IMR-90 (cell line): ENCODE measurements at places on chromosomes 2 and 18. TPM values are rescaled to one million over a fixed set of nuclear protein-coding genes. Genes with fewer than 3 reads are reported as not detected.

Gene PCARE
- not detected in 2 replicates for total RNA-seq

Gene GULP1
- total RNA-seq = 40.1 and 54.4 TPM in 2 replicates

Gene UGT1A3
- not detected in 2 replicates for total RNA-seq

Gene OTX1
- total RNA-seq = not detected in 2 replicates

Gene FBLN7
- total RNA-seq = under 0.01 and 0.18 TPM in 2 replicates

Gene MARCO
- not detected in 2 replicates for total RNA-seq

Gene TRIM43
- not detected in 2 replicates for total RNA-seq

GRCh38 chr2:238380785-238381184 is 45.9 kb upstream of the ASB1 start:
- peak; percentile 74 for DNase-seq

- DNase-seq = peak; percentile 54
Measured at GRCh38 chr2:156464106-156464505, 27.9 kb downstream of the GPD2 start.

DNA sequence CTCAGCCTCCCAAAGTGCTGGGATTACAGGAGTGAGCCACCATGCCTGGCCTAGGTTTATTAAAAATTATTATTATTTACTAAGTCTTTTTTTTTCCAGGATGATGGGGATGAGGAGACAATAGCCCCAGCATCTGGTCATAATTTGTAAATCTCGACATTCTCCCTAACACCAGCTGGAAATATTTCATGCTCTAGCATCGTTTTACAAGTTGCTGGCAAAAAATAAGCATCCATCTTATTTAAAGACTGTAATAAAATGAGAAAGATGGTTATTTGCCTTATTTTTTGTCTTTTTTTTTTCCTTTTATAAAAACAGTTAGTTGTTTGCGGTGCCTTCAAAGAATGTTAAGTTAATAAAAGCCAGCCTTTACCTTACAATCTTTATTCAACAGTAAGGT is 56.7 kb downstream of the SF3B1 start:
- no peak for DNase-seq

DNA sequence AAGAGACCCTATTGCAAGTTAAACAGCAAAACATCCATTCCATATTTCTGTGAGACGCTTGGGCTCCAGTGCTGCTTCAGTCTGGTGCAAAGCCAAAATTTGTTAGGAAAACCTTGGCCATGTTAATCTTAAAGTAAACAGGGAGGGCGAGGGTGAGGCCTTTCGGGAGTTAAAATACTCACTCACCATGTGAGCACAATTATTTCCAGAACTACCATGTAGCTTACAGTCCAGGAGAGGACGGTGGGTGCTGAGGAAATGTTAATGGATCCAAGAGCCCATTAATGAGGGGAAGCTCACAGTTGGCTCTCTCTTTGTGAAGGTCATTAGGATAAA is 286.4 kb downstream of the SLC8A1 start:
- DNase-seq = peak; percentile 11

- no peak for DNase-seq
Measured at GRCh38 chr2:70161069-70161534, 29.7 kb downstream of the C2orf42 start.

DNA sequence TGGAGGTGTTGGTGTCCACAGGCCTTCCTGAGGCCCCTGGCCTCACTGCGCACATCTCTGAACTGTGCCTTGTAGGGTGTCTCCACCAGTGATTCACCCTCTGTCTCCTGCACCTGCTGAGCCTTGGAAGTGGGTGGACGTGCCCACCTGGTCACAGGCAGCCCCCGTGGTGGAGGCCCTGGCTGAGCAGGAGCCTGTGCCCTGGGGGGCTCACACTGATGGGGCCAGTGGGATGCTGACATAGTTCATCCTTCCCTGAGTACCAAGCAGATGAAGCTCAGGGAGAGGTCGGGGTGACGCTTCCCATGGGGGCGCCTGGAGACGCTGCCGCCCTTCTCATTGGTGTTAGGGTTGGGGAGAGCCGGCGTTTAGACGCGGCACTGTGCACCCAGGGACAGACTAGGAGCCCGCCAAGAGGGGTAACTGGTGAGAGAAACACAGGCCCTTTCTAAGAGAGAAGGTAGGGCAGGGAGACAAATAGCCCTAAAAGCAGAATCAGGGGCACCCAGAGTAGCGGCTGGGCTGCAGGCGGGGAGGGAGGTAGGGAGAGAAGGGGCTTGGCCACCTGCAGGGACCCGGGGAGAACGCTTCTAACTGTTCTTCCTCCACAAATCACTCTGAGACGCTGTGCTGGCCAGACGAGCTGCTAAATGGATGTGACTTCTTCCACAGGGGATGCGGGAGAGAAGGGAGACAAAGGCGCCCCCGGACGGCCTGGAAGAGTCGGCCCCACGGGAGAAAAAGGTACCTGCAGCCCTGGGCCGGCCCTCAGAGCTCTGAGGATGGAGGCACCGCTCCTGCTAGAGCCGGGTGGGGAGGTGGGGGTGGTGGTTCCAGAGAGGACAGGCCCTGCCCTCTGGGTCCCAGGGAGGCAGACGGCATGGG is 18.0 kb downstream of the COLEC11 start:
- DNase-seq = no peak

DNA sequence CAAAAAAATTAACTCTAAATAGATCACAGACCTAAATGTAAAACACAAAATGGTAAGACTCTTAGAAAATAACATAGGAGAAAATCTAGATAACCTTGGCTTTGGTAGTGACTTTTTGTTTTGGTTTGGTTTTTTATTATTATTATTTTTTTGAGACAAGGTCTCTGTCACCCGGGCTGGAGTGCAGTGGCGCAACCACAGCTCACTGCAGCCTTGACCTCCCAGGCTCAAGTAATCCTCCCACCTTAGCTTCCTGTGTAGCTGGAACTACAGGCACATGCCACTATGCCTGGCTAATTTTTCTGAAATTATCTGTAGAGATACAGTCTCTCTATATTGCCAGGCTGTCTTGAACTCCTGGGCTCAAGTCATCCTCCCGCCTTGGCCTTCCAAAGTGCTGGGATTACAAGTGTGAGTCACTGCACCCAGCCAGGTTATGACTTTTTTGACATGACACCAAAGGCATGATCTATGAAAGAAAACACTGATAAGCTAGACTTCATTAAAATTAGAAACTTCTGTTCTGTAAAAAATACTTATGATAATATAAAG is 88.0 kb downstream of the HNRNPLL start:
- no peak for DNase-seq
